ENCODE measurements at places on chromosomes 13 and 19. TPM values are rescaled to one million over a fixed set of nuclear protein-coding genes. Genes with fewer than 3 reads are reported as not detected.

SCEL gene
- total RNA-seq = not detected

NPAS1 gene
- 0.25 TPM for total RNA-seq

KLK4 gene
- not detected for total RNA-seq

- H3K36me3 ChIP-seq = no peaks in the 10 kb centered on the region
- H3K4me1 ChIP-seq = no peaks in the 10 kb centered on the region
- no peak overlapping the region for H3K4me3 ChIP-seq
These were observed 898.9 kb upstream of the MIR17HG start for GRCh38 chr13:90448466-90449037.

GRCh38 chr19:12187625-12188024 lies 24.7 kb downstream of the ZNF136 start:
- peaks cover 94% of the 10 kb centered on the region for H3K36me3 ChIP-seq
- no peak for DNase-seq

- no peak for DNase-seq
- peaks cover 21% of the 10 kb centered on the region for H3K36me3 ChIP-seq
- H3K4me3 ChIP-seq = no peak overlapping the region
- H3K27me3 ChIP-seq = no peaks in the 10 kb centered on the region
These were observed 215.3 kb downstream of the KLF5 start for GRCh38 chr13:73274147-73274546.

All from activated T-helper 2 cell treated with anti-CD3 and anti-CD28 coated beads, Interferon-gamma antibody, Interleukin-2, Interleukin-4, amounts not matched to agents 10 μg/mL and 5 μg/mL and 100 μg/mL, durations not matched to agents 14 hours and 24 hours and 36 hours (primary cell).